ENCODE measurements at places on chromosomes 2 and 18. TPM values are rescaled to one million over a fixed set of nuclear protein-coding genes. Genes with fewer than 3 reads are reported as not detected.

DNA sequence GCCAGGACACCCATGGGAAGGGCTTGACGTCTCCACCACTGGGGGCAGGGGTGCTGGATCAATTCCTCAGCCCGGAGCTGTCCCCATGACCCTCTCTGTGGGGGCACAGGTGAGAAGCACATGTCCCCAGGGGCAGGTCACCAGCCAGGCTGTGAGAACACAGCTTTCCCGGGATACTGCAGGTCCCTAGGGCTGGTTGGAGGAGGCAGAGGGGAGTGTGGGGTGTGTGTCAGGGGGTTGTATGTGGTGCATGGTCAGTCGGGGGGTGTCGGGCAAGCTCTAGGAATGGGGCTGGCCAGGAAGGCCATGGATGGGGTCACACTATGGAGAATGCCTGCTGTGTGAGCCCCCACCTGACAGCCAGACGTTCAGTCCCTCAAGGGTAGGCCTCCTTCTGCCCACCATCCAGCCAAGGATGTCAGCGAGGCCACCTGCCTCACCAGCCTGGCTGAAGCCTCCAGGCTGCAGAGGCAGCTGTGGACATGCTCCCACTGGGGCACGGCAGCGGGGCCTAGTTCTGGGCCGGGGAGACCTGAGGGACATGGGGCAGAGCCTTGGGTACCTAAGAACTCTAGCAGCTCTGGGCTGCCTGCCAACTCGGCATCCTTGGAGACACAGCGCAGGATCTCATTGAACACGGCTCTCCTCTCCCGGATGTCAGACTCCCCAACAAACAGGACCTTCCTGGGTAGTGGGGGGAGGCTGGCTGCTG is 10.3 kb downstream of the HS1BP3 start:
- no peaks in the 10 kb centered on the region for H3K27me3 ChIP-seq
- H3K4me3 ChIP-seq = no peak overlapping the region
- peaks cover 5% of the 10 kb centered on the region for H3K4me1 ChIP-seq

- H3K27ac ChIP-seq = no peak overlapping the region
- no peaks in the 10 kb centered on the region for H3K36me3 ChIP-seq
- no peaks in the 10 kb centered on the region for H3K4me1 ChIP-seq
- H3K27me3 ChIP-seq = peaks cover 3% of the 10 kb centered on the region
- H3K4me3 ChIP-seq = no peak overlapping the region
Measured at GRCh38 chr2:27162151-27163121, 13.6 kb downstream of the TCF23 start.

Gene CRYGC
- not detected for total RNA-seq

GRCh38 chr18:35692866-35693265 is 111.3 kb downstream of the GALNT1 start:
- H3K4me1 ChIP-seq = no peaks in the 10 kb centered on the region
- H3K27ac ChIP-seq = no peak overlapping the region
- no peaks in the 10 kb centered on the region for H3K27me3 ChIP-seq
- H3K36me3 ChIP-seq = peaks cover 16% of the 10 kb centered on the region
- DNase-seq = no peak

Gene STRADB
- total RNA-seq = 30.6 TPM

Gene GAREM1
- 20.7 TPM for total RNA-seq

Gene MC5R
- total RNA-seq = not detected

Gene SERPINB12
- total RNA-seq = 15.5 TPM

Gene RELCH
- total RNA-seq = 30.6 TPM

GRCh38 chr2:95329891-95330793 is 33.0 kb downstream of the KCNIP3 start:
- no peak for DNase-seq
- peaks cover 5% of the 10 kb centered on the region for H3K27me3 ChIP-seq
- no peaks in the 10 kb centered on the region for H3K36me3 ChIP-seq
- peak overlapping the region; percentile 49 for H3K27ac ChIP-seq
- H3K4me1 ChIP-seq = peaks cover 15% of the 10 kb centered on the region
- no peak overlapping the region for H3K4me3 ChIP-seq

Gene CYP27C1
- total RNA-seq = 0.62 TPM

- no peak overlapping the region for H3K4me3 ChIP-seq
- H3K4me1 ChIP-seq = peaks cover 8% of the 10 kb centered on the region
- DNase-seq = no peak
- H3K27ac ChIP-seq = no peak overlapping the region
- peaks cover 2% of the 10 kb centered on the region for H3K27me3 ChIP-seq
Measured at GRCh38 chr2:6353669-6354068, 512.0 kb downstream of the CMPK2 start.

DNA sequence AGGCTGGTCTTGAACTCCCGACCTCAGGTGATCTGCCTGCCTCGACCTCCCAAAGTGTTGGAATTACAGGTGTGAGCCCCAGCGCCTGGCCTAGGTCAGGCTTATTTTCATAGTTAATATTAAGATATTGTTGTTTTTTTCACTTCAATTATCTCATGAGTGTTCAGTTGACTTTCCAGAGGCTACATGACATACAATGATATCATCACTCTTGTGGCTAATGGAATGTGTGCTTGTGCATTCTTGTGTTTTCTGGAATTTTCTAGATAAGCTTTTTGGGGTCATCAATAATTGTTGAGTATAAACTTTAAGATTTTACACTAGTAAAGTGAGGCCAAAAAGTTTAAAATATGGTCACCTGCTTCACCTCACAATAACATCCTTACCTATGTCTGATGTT is 180.9 kb downstream of the FIGN start:
- H3K4me3 ChIP-seq = no peak overlapping the region
- no peaks in the 10 kb centered on the region for H3K36me3 ChIP-seq
- H3K27ac ChIP-seq = no peak overlapping the region
- no peaks in the 10 kb centered on the region for H3K27me3 ChIP-seq
- peaks cover 13% of the 10 kb centered on the region for H3K4me1 ChIP-seq

Gene CCDC74B
- total RNA-seq = 15.4 TPM

DNA sequence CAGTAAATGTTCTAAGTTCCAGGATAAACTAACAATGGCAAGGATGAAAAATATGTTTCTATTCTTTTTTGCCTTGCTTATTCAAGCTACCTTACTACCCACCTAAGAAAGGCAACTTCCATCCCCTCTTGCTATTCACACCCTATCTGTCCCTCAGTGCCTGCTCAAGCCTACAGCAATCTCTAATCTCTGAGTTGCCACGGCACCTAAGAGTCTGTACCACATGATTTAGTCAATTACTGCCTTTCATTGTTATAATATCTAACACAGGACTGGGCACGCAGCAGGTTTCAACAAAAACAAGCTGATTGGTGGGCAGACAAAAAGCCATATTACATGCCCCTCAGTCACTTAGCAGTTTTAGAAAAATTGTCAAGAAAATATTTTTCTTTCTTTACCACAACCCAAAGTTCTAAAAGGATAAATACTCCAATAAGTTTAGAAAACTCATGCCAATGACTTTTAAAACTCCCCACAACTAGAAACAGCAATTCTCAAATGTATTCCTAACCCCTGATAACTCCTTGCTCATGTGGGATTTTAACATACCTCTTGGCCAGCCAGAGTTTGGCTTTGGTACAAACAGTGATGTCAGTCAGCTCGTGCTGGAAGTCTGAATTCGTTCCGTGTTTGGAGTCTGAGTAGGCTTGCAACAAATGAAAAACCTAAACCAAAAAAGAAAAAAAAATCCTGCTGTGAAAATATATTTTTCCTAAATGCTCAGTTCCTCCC is 117.3 kb upstream of the ZFP36L2 start:
- peak overlapping the region; percentile 32 for H3K4me3 ChIP-seq
- H3K27ac ChIP-seq = peak overlapping the region; percentile 90
- peaks cover 15% of the 10 kb centered on the region for H3K36me3 ChIP-seq
- no peak for DNase-seq

Gene ATP6V1B1
- total RNA-seq = 8.6 TPM

Gene ACVR2A
- 31.9 TPM for total RNA-seq

DNA sequence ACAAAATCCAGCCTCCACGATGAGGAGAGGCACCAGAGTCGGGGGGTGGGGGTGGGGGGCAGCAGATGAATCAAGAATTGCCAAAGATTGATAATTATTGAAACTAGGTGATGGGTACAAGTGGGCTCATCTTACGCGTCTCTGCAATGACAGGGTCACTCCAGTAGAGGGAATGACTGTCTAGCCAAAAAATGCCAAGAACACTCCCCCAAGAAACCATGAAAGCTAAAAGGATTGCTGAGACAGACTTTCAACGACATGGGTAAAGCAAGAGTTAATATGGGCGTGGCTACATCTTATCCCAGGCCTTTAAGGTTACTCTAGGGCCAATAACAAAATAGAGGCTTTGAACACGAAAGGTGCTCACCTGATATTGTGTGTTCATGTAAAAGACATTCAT is 86.5 kb downstream of the STK39 start:
- H3K4me3 ChIP-seq = no peak overlapping the region
- H3K27me3 ChIP-seq = no peaks in the 10 kb centered on the region
- H3K4me1 ChIP-seq = peaks cover 17% of the 10 kb centered on the region
- DNase-seq = no peak

GRCh38 chr18:9808295-9809241 is 77.2 kb upstream of the TXNDC2 start:
- H3K36me3 ChIP-seq = no peaks in the 10 kb centered on the region
- H3K4me1 ChIP-seq = peaks cover 24% of the 10 kb centered on the region
- no peaks in the 10 kb centered on the region for H3K27me3 ChIP-seq
- no peak overlapping the region for H3K27ac ChIP-seq
- DNase-seq = no peak

Gene ID2
- total RNA-seq = 194 TPM

Gene RAB6C
- total RNA-seq = 0.50 TPM

DNA sequence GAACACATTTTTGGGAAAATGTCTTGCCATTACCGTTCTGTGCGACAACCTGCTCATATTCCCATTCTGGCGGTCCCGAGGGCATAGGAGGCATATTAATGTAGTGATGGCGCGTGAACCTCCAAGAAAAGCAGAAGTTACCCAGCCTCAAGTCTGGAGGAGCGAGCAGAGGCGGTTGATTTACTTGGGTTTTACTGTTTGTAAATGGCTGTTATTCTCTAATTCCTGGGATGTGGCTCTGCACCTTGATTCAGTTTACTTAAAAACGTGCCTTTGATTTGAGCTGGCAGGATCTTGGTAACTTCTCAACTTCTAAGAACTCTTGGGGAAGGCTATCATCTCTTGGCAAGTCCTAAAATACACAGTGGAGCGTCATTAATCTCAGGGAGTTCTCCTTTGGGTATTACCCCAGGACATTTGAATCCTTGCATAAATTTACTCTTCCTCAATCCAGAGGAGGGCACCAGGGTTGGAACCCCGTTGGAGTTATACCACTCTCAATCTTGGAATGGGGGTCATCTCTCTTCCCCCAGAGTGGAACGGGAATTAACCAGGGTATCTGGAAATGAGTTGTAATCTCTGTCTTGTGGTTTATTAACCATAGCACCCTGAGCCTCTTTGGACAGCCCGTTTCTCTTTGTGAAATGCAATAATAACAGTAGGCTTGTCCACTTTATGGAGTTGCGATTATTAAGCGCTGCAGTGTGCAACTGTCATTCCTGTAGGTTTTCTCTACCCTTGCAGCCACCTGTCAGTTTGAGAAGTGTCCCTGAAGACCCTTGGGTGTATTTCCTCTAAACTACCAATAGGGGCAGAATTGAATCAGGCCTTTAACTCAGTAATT is 2.1 kb downstream of the HK2 start:
- peaks cover 23% of the 10 kb centered on the region for H3K27me3 ChIP-seq
- peak overlapping the region; percentile 86 for H3K27ac ChIP-seq
- DNase-seq = no peak
- peaks cover 20% of the 10 kb centered on the region for H3K4me1 ChIP-seq
- no peaks in the 10 kb centered on the region for H3K36me3 ChIP-seq

Gene CD8B2
- total RNA-seq = 0.31 TPM

DNA sequence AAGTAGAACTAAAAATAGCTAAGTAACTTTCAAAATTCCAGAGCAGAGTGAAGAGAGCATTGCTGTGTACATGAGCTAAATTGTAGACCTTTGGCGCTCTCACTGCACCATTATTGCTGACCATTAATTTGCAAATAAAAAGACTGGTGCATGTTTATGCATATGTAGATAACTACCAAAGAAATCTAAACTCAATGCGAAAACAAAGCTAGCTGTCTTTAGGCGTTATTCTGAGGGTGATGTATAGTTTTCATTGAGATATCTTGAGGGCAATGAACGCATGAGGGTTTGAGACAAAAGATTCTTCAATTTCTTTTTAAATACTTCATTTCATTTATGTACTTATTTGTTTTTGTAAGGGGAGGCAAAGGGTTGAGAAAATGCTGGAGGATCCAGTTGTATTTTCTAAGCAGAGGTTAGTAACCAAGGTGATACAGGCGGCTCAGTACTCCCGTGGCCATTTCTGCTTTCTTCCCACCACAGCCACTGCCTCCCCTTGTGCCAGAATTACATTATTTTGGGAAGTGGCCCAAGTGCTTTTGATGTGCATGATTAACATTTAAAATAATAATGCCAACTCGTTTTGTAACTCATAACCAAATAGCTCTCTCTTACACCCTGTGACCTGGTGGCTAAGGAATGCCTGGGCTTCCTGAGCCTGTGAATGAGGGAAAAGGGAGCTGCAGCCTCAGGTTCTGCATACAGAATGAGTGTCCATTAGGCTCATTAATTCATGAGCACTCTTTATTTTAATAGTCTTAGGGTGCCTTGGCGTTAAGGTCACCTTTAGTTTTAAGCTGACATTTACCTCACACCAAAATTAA is 797.8 kb upstream of the GYPC start:
- no peak overlapping the region for H3K4me3 ChIP-seq
- no peaks in the 10 kb centered on the region for H3K4me1 ChIP-seq
- DNase-seq = no peak
- H3K27me3 ChIP-seq = peaks cover 3% of the 10 kb centered on the region

DNA sequence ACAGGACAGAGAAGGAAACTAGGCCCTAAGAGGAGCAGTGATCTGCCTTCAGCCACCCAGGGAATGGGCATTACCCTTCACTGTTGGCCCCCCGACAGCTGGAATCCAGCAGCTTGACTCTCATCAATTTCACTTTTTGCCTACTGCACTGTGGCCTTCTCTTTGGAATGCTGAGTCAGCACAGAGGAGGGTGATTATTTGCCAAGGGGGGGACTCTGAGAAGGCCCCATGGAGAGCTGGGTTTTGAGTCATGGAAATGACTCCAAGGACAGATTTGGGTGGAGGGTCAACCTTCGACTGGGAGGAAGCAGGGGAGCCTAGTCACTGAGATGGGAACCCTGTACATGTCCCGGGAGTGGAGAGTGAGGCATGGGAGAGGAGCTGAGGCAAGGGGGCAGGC is 38.1 kb upstream of the NTSR2 start:
- H3K4me3 ChIP-seq = no peak overlapping the region
- DNase-seq = no peak
- H3K4me1 ChIP-seq = no peaks in the 10 kb centered on the region
- no peaks in the 10 kb centered on the region for H3K36me3 ChIP-seq

Gene REG3A
- 4.0 TPM for total RNA-seq

Gene KIF5C
- 38.9 TPM for total RNA-seq

DNA sequence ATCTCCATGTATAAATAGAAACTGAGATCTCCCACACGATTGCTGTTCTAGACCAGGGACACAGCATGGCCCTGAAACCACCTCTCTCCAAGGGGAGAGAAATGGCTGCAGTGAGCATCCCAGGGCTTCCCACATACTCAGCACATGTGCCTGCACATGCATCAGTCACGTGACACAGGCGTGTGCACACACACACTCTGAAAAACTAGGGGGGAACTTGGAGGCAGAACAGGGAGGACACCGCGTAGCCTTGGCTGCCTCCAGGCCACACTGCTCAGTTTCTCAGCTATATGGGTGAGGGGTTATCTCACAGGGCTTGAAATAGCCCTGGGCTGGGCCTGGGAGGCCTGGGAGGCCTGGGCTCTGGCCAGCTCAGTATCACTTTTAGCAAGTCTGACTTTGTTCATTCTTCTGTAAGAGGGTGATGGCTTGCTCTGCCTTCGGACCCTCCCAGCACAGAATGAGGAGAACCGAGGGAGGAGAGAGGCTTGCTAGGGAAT is 66.9 kb downstream of the EMX1 start:
- H3K4me3 ChIP-seq = peak overlapping the region; percentile 31
- DNase-seq = no peak
- H3K36me3 ChIP-seq = no peaks in the 10 kb centered on the region
- peaks cover 21% of the 10 kb centered on the region for H3K4me1 ChIP-seq

Data from type B pancreatic cell (in vitro differentiated cells).